ENCODE measurements at places on chromosomes 12 and 14.

DNA sequence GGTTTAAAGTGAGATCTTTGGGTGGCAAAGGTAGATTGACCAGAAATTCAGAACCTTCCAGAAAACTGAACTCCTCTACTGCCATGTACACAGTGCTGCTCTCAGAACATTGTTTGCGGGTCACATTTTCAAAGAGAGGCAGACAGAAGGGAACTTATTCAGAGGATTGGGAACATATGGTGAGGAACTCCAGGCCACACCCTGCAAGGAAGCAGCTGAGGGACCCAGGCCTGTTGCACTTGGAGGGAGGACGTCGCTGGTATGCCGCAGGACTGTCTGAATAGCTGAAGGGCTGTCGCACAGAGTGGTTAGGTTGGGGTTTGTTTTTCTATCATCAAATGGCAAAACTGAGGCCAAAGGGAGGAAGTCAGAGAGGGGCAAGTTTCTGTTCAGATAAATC lies 441.1 kb downstream of the DPF3 start:
- DNase-seq, result no peak

GRCh38 chr14:45144658-45145057 lies 8.9 kb downstream of the FANCM start:
- no peak for DNase-seq

GRCh38 chr14:94136575-94137331 lies 7.3 kb upstream of the IFI27L2 start:
- peak; percentile 95 for DNase-seq

- peak; percentile 44 for DNase-seq
Observed at GRCh38 chr12:56723889-56724700, 1.0 kb downstream of the NACA start.

DNA sequence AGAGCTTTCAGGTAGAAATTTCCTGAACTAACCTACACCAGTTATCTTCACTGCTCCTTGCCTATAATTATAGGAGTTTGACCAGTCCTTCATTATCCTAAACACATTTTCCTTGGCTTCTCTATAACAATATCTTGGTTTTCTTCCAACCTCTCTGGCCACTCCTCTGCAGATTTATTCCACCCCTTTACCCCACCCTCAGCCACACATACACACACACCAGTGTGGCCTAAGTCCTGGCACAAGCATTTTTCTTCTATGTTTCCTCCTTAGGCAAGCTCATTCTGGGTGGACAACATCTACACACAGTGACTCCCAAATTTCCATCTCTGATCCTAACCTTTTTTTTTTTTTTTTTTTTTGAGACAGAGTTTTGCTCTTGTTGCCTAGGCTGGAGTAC lies 25.1 kb downstream of the CDK17 start:
- no peak for DNase-seq

- peak; percentile 72 for DNase-seq
Observed at GRCh38 chr14:73463411-73463810, 5.1 kb upstream of the NUMB start.

GRCh38 chr12:26736563-26737486 lies 96.2 kb downstream of the ITPR2 start:
- no peak for DNase-seq

DNA sequence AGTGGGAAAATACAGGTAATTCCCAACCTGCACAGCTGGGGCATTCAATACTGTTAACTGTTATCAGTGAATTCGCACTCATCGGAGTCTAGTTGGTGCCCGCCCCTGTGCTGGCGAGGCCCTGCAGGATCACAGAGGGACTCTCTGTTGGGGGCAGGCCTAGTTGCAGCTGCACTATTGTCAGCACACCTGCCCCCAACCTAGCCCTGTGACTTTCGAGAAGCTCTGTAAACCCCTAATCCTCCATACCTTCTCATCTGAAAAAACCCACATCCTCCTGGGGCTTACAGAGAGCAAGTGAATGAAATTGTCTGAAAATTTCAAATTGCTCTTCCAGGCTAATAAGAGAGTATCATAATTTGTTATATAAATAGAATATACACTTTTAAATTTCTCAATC lies 132.2 kb upstream of the NUDT4 start:
- peak; percentile 72 for DNase-seq

GRCh38 chr12:53069621-53070410 lies 9.4 kb downstream of the SPRYD3 start:
- no peak for DNase-seq

GRCh38 chr12:57216921-57217879 lies 606 bp downstream of the NXPH4 start:
- DNase-seq, result peak; percentile 25

- DNase-seq, result no peak
Observed at GRCh38 chr14:79852950-79853744, 358.2 kb downstream of the DIO2 start.

DNA sequence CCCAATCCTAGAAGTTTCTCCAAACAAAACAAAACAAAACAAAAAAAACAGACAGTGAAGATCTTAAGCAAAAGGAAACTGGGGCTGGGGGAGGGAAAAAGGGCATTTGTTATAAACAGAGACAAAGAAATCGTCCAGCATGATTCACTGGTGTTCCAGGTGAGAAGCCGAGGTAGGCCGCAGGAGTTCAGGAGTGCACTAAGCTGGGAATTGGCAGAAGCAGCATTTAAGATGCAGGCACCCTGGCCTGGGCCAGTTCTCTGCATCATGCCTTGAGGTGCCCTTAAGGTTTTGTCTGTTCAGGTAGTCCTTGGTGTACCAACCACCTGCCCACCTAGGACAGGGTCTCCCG lies 11.2 kb downstream of the TBX3 start:
- no peak for DNase-seq

GRCh38 chr12:122793685-122794106 lies 19.3 kb downstream of the CCDC62 start:
- peak; percentile 11 for DNase-seq

GRCh38 chr12:52539083-52539820 lies 13.7 kb downstream of the KRT71 start:
- DNase-seq, result no peak

DNA sequence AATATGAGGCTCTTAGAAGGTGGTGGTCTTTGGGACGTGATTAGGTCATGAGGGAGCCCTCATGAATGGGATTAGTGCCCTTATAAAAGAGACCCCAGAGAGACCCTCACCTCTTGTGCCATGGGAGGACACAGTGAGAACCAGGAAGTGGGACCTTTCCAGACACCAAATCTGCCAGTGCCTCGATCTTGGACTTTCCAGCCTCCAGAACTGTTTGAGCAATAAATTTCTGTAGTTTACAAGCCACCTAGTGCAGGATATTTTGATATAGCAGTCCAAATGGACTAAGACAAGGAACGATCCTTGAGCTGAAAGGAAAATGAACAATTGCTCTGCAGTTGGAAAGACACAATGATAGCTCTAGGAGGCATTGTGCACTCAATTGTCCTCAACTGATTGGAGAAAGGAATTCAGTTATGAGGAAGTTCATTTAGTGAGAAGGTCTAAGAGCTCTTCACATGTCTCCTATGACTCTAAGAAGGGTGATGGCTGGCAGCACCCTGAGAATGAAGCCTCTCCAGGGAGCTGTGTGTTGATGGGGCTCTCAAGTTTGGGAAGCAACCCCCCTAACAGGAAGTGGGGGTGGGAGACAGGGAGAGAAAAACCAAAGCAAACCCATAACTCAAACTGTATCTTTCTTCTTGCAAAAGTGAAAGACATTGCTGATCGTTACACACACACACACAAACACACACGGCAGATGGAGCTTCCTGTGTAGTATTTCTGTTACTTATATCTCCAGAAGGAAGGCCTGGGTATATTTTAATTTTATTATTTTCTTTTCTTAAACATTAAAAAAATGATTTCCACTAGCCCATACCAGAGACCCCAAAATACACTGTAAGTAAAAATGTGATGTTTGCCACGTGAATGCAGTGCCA lies 21.0 kb downstream of the CHST11 start:
- no peak for DNase-seq

GRCh38 chr12:113911971-113912759 lies 54.0 kb downstream of the RBM19 start:
- DNase-seq, result no peak

DNA sequence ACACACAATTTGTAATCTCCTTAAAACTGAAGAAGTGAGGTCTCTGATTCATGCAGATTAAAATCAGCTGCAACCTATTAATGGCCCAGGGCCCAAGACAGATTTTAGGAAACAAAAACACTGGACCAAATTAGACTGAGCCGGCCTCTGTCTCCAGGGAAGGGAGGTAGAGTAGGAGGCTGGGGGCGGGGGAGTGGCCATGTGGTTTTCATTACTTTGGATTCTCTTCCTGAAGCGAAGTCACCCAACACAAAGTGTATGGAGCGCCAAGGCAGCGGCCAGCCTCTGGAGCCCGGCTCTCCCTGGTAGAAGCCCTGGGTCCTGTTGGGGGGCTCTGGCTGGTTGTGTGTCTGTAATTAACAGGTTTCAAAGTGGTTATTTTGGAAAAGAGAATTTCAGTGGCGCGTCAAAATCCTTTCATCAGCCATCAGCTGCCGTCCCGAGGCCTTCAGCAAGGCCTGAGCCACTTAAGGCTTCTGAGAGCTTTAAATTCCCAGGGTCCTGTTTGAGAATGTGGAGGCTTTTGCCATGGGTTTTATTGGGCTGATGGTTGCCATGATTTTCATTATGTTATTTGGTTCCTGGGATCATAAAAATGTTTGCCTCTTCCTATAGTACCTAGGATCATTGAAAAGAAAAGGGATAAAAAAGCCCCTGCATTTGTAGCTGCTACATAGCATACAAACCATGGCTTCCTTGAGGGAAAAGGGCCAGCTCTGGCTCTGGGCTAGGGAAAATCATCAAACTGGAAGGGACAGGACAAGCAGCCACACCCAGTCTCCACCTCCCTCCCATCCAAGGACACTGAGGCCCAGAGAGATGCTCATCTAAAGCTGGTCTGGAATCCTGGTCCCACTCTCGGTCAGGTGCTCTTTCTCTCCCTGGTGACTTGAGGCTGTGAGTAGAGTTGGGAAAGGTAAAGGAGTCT lies 282.4 kb downstream of the ZFP36L1 start:
- DNase-seq, result no peak

DNA sequence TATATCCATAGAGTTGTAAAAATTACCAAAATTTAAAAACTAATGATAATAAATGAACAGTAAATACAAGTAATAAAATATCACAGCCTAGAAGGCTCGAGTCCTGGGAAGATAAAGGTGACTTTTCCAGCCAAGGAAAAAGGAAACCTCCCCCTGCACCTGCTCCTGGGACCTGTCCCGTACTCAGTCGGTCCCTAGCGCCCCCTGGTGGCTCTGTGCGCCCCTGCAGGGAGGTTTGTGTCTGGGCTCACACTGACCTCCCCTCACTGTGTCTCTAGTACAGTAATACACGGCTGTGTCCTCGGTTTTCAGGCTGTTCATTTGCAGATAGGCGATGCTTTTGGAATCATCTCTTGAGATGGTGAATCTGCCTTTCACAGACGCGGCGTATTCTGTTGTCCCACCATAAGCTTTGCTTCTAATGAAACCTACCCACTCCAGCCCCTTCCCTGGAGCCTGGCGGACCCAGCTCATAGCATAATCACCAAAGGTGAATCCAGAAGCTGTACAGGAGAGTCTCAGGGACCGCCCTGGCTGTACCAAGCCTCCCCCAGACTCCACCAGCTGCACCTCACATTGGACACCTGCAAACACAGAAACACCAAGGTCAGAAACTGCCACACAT lies 1030.4 kb downstream of the TMEM121 start:
- peak; percentile 88 for DNase-seq

DNA sequence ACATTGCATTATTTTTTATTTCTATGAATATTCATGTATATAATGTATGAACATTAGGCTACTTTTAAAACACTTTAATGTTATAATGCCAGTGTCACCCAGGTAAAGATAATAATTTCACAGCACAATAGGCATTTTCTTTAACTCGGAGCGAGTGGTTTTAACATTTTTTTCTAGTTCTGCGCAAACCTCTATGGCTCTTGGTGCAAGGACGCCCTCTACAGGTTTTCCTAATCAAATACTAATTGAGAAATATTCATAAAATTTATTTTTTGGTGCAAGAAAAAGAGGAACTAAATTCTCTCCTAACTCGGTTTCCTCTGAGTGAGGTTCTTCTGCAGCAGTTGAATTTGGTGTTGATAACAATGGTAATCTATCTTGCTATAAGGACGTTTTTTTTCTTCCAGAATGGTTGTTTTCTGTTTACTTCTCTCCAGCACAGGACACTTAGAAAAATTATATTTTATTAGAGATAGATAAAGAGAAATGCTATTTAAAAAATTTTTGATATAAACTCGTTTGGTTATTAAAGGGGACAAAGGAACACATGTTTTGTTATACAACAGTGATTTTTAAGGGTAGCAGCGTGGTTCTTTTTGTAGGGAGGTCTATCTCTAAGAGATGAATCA lies 2.4 kb upstream of the WIF1 start:
- peak; percentile 48 for DNase-seq

GRCh38 chr14:80638620-80639515 lies 302.7 kb downstream of the CEP128 start:
- DNase-seq, result no peak

DNA sequence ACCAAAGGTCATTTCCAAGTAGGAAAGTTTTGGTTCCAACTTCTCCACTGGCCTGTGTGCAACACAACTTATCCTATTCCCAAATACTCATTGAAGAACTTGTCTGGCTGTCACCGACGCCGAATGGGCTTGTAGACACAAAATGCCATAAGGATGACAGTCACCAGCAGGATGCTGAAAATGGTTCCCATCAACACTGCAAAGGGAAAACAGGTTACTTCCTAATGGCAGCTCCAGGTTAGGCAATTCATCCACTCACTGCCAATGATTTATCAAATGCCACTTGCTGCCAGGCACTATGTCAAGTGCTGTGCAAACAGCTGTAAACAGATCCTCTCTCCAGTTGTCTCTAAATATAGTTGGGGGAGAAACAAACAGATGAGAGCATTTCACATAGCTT lies 6.1 kb downstream of the C12orf76 start:
- no peak for DNase-seq

GRCh38 chr12:10735428-10735827 lies 12.3 kb upstream of the YBX3 start:
- DNase-seq, result no peak

DNA sequence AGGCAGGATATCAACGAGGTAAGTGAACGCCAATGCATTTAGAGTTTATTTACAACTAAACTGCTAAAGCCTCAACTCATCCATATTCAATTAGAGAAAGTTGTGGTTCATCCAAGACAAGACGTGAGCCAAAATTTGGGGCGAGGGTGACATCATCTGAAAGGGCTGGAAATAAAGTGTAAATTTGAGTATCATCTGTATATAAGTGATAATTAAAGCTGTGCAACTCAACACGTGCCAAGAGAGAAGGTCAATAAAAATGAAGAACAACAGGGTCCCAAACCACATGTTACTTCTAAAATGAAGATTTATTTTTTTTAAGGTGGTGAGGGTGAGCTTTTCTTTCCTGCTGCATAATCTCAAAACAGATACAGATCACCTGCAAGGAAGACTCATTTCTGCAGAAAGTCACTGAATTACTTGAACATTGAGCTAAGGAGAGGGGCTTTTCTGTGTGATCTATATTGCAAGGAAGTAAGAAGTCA lies 203.6 kb downstream of the EFCAB11 start:
- DNase-seq, result peak; percentile 67

- DNase-seq, result no peak
Observed at GRCh38 chr14:76093077-76093476, 58.6 kb upstream of the GPATCH2L start.

GRCh38 chr14:96424109-96424989 lies 32.4 kb downstream of the AK7 start:
- DNase-seq, result peak; percentile 33

All from activated naive CD4-positive, alpha-beta T cell treated with anti-CD3 and anti-CD28 coated beads for 36 hours (primary cell).